Midbrain (tissue), 1 donor: ENCODE measurements at places on chromosomes 6 and 20.

DNA sequence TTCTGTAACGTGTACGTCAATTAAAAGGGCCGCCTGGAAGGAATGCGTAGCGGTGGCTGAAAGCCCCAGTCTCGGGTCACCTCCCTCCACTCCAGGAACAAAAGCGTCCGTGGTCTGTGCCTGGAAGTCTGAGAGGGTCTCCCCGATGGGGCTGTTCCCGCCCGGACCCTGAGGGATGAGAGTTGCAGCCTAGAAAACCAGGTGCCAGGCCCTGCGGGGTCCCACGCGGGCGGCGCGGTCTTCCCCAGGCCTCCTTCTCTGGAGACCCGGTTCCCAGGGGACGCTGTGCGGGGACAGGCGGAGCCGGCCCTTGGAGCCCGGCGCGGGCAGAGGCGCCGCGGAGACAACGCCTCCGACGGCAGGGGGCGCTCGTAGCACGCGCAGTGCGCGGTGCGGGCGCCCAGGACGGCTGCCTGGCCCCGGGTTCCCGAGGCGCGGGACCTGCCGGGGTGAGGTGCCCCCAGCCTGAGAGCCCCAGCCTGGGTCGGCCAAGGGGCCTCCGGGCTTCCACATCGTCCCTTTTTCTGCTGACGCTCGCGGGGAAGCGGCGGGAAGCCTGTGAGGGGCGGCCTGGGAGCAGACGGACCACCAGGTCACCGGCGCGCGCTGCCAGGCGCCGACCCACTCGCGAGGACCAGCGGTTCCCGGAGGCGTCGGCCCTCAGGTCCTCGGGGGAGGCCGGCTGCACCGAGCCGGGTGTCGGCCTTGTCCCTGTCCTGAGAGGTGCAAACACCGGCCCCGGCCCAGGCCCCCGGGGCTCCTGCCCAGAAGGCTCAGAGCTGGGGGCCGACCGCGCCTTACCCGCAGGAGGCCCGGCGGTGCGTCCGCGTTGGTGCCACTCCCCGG lies 5.3 kb upstream of the FOXC1 start:
- peak; percentile 58 for DNase-seq

GRCh38 chr20:59933296-59933848 lies at the start of gene SYCP2:
Gene SYCP2, minus strand, starts transcription at chr20:59933637. Its CDS starts 11,224 bp downstream, at chr20:59922413.
- no peak for DNase-seq

GRCh38 chr6:117326396-117326795 lies 61.0 kb downstream of the VGLL2 start:
- DNase-seq, result no peak

DNA sequence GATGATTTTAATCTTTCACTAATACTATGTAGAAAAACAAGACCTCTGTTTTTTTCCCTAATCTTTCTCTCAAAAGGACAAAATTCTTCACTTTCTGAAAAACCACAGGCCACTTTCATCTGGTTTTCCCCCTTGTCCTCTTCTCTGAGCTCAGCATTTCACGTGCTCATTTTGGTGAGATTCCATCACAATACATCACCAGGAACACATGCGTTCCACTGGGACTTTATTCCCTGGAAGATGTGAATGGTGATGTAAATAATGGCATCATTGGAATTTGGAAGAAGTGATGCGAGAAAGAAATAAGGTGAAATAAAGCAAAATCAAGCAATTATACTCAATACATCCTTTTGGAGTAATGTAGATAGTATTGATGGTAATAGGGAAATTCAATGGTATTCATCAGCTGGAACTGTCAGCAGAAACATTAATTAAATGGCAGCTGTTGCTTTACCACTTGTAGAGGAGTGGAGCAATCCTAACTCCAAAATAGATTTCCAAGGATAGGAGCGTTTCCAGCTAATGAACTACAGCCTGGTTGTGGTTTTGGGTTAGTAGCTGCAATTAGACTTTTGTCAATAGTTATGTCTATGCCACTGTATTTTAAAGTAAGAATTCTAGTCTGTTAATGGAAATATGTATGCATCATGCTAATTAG lies 11.5 kb downstream of the FILIP1 start:
- DNase-seq, result no peak

DNA sequence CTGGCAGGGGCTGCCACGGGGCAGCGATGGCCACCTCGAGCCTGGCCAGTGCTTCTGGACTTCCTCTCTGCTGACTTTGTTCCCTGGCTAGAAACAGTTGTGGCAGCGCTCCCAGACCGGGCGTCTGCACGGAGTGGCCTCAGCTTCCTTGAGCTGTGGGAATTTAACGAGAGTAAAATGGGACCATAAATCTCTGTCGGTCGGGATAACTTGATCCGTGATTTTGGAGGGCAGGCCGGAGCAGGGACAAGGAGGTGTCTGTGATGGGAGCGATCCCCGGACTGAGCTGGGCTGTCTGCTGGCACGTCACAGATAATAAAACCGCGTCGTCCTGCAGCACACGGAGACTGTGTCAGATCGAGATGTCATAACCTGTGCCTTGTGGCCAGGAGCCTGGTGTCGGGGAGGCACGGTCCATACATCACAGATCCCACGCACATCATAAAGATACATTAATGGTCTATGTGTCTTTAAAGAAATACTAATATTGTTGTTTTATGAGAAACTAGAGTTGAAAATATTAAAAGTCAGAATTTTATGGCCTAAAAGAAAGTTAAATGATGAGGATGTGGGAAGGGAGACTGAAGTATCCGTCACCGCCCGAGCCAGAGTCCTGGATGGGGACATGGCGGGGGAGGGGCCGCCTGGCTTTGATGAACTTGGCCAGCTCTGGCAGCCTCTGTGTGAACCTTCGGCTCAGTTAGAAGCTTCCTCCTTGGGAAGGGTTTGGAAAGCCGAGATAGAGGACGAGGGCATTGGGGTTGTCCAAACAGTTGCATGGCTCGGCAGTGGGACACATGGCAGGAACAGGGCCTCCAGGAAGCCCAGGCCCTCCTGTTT lies 6.5 kb upstream of the RBBP8NL start:
- DNase-seq, result peak; percentile 16

DNA sequence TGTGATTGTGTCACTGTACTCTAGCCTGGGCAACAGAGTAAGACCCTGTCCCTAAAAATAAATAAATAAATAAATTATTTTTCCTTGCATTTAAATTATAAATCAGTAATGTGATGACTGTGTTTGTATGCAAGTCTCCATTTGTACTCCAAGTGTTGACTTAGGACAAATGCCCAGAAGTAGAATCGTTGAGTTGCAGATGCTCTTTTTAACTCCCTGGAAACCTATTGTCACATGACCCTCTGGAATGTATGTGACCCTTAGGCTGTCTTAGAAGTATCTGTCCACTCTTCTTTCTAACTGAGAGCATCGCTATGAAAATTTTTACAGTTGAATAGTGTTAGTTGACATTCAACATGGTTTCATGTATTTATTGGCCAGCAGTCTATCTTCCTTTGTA lies 18.8 kb downstream of the OR2A4 start:
- DNase-seq, result no peak

DNA sequence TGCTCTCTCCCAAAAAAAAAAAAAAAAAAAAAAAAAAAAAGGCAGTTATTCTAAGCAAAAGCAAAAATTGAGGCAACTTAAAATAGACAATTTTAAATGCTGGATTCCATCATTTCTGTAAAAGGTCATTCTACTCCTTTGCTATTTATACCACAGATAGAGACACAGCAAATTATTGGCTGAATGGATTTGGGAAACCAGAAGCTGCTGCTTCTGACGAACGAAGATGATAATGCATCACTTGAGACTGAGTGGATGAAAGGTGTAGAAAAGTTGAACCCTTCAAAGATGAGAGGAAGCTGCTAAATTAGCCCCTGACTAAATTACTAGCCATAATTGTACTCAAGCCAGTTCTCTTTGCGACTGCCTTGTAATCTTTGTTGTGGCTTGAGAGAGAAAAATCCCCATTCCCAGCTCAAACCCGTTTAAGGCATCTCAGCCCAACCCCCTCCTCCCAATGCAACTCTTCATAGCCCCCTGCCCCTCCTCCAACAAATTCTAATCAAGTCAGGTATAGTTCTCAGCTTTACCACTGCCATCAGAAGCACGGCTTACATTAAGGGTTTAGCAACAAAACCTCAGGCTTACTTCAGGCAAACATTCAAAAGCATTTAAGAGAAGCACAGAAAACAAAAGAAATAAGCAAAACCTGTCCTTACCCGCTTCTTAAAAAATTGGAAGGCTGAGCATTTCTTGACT lies 1.0 kb downstream of the SGK1 start:
- peak; percentile 76 for DNase-seq

- no peak for DNase-seq
These were observed 119.3 kb upstream of the NAA20 start for GRCh38 chr20:19897891-19898290.

DNA sequence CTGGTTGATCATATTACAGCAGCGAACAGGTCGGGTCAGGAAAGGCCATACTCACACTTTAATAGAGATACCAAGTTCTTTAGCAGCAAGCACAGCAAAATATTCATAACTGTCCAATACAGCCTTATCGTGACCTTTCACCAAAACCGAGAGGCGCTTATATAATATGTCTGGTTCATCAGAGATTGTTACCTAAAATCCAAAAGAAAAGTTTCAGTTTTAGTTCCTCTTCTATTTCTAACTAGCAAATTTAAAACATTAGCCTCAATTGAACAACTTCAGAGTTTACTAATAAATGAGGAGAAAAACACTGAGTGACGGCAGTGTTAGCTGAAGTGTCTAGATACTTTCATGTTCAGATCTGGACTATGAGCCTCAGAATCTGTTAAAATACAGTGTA lies 5.9 kb downstream of the MRPS10 start:
- DNase-seq, result no peak

DNA sequence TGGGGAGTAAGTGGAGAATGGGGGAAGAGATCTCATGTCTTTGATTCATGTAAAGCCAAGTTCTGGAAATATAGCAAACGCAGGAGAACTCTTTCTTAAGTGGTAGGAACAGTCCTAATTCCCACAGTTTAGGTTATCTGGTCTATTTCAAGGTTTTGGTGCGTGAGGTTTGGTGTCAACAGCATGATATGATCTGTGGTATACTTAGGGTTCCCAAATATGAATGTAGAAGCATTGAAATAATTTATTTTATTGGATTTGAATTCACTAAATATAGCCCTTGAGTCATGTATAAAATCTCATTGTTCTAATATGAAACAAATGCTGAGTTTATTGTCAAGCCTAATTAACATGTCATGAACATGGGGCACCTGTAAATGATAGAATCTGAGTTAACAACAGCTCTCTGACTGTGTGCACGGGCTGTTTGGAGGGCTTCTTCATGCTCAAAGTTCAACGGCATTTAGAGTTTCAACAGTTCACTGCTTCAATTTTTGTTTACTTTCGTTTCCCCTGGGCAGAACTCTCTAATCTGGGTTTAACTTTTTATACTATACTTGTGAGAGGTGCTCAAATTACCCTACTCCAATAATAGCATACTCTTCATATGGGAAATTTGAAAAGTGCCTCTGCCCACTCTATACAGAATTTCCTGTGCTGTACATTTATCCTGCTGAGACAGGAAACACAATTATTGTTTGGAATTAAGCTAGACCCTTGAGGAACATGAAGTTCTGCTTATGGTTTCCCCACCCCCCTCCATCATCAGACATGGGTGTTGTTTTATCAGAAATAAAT lies 236.3 kb upstream of the ZNF217 start:
- no peak for DNase-seq

- DNase-seq, result peak; percentile 11
These were observed 161.0 kb downstream of the ASCC3 start for GRCh38 chr6:100719883-100720682.

DNA sequence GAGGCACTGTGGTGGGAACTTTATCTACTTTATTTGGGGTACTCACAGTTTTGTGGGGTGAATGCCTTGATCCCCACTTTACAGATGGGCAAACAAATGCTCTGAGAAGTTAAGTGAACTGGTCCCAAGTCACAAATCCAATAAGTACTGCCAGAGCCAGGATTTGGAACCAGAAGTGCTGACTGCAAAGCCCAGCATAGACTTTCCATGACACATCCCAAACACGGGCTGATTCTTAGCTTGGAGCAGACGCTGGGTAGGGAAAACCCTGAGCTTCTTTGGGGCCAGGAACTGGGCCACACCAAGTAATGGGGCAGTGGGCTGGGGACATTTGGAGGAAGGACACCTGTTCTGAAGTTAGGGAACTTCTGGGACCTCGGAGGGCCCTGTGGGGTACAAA lies 20.3 kb downstream of the RIN2 start:
- no peak for DNase-seq

DNA sequence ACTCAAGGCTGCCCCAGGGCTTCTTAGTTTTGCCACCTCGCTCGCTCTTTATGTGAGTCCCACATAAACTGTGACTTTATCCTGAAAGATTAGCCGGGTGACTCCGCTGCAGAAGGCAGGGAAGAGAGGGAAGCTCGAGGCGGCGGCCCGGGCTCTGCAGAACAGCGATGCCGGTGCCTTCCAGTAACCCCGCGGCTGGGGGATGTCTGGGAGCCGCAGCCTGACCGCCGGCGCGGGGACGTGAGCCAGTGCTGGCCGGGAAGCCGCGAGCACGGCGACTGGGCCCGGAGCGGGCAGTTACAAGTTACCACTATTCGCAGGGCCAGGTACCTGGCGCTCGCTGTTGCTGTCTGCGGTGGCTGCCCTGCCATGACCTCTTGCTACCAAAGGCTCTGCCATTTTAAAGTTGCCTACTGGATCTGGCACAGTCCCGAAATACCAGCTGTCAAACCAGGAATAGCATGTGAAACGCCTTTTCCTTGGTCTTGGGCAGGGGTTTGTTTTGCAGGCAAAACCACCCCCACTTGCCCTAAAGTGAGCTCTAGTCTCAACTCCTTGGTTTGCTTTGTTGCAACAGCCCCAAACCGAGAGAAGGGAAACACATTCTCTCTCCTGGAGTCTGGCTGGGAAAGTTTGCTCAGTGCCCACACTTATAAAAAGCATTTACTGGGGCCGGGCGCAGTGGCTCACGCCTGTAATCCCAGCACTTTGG lies 124.0 kb upstream of the SLC2A12 start:
- peak; percentile 70 for DNase-seq

DNA sequence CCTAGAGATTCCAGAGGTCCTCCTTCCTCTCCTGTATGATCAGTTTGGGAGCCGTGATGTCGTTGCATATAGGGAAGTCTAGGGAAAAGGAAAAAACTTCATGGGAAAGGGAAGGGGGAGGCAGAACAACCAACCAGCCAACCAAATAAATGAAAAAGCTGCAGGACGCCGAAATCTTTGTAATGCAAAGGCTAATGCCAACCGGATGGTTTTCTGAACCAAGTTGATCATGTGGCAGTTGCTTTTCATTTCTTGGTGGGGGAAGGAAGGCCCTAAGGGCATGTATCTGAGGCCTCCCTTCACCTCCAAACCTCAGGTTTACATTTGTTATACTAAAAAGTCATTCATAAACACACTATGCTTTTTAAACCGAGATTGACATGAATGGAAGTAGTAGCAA lies 167.2 kb downstream of the ARID1B start:
- DNase-seq, result no peak
